ENCODE measurements at places on chromosomes 12 and 14.

GRCh38 chr14:91228112-91229004 lies 16.1 kb downstream of the GPR68 start:
- peak; percentile 24 for DNase-seq

GRCh38 chr14:93533437-93533836 lies 102.7 kb downstream of the UNC79 start:
- no peak for DNase-seq

GRCh38 chr12:123045678-123046077 lies 65.2 kb downstream of the ARL6IP4 start:
- DNase-seq = no peak

- no peak for DNase-seq
Observed at GRCh38 chr14:57060276-57060955, 208.3 kb downstream of the EXOC5 start.

- DNase-seq = no peak
Observed at GRCh38 chr12:108967869-108968540, 52.9 kb downstream of the SVOP start.
